ENCODE measurements at places on chromosomes 16 and 17.

DNA sequence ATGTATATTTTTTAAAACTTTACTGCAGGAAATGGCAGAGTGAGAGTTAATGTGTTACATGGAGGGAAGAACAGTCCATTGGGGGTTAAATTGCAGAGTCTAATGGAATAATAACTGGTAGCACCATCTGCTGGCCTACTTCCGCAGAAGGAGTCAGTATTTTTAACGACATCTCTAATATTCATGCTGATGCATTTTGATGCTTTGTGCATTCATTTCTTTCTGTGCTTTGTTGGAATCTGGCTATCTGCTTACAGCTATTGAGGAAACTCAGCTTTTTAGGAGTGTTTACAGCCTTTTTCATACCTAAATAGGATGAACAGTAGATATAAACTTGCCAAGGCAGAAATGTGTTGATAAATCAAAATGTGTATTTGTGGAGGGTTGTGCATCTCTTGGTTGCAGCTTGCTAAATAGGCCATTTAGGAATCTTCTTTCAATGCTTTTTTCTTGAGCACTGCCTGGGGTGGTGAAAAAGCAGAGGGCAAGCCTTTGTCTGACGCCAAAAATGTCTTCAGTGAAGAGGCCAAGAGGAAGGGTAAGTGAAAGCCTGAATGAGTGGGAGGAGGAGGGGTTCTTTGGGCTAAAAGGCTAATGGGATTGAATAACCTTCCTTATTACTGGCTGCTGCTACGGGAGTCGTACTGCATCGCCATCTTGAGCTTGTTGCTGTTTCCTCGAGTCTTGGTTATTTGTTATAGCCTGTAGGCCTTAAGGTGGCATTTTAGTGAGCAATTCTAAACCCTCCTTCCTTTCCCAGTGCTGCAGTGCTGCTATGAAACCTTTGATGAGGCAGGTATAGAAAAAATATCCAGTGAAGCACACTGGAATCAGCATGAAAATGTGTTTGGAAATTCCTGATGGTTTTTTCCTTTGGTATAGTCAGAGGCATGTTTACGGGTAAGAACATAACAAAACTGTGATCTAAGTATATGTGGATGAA lies 153.3 kb downstream of the CHD9 start:
- no peak for DNase-seq

DNA sequence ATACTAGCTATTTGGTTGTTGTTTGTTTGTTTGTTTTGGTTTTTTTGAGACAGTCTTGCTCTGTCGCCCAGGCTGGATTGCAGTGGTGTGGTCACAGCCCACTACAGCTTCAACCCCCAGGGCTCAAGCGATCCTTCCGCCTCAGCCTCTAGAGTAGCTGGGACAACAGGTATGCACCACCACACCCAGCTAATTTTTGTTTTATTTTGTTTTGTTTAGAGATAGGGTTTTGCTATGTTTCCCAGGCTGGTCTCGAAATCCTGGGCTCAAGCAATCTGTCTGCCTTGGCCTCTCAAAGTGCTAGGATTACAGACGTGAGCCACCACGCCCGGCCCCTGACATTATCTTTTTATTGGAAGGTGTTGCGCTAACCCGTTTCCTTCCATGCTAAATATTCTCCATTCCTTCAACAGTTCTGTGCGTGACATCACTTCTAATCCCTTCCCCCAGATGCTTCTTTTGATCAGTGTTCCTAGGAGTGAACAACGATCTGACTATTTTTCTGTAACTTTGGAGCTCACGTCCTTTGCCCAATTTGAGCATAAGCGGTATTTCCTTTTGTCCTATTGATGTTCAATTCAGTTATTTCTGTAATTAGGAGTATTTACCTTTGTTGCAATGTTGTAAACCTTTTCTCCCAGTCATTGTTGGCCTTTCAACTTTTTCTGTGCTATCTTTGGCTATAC lies 30.2 kb upstream of the EMP2 start:
- DNase-seq: no peak

DNA sequence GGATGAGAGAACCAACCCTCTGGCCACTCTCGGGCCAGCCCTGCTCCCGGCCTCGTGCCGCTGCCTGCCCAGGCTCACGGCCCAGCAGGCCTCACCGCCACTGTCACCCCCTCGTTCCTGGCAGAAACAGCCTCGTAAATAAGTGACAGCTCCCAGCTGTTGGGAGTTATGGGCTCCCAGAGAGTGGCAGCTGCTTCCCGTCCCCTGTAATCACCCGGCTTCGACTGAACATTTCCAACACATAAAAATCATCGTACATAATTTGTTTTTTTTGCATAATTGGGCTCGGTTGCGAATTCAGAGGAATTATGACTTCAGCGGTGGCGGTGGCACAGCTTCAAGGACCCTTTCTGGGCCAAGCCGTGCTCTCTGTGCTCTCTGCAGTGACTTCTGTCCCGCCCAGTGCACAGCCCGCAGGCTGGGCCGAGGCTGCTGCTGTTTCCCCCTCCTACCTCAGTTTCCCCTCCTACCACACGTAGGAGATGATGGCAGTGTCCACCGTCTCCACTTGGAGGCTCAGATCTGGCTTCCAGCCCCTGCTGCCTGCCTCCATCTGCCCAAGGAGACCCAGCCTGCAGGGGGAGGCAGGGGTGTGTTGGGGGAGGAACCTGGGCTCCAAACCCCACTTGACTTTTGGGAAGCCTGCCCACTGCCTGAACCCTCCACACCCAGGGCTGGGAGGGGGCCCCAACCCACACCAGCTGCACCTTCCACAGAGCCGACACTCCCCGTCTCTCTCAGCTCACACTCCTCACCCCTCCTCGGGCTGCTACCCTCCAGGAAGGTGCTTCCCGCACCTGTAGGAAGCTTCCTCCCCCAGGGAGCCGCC lies 84.9 kb downstream of the RTN4RL1 start:
- no peak for DNase-seq

GRCh38 chr17:83080858-83081683 lies 1.7 kb downstream of the METRNL start:
- no peak for DNase-seq

DNA sequence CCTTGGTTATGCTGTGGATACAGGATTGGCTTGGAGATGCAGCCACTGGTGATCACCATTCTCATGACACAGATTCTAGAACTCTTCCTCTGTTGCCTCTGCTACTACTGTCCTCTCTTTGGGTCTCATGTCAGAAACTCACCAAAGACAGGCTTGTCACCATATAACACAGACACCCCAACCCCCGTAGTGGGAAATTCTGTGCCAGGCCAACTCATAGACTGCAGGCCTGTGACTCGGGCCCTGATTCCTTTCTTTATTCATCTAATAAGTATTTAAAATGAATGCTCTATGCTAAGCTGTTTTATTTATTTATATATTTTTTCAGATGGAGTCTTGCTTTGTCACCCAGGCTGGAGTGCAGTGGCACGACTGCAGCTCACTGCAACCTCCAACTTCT lies 9.5 kb downstream of the CYB5D2 start:
- no peak for DNase-seq

DNA sequence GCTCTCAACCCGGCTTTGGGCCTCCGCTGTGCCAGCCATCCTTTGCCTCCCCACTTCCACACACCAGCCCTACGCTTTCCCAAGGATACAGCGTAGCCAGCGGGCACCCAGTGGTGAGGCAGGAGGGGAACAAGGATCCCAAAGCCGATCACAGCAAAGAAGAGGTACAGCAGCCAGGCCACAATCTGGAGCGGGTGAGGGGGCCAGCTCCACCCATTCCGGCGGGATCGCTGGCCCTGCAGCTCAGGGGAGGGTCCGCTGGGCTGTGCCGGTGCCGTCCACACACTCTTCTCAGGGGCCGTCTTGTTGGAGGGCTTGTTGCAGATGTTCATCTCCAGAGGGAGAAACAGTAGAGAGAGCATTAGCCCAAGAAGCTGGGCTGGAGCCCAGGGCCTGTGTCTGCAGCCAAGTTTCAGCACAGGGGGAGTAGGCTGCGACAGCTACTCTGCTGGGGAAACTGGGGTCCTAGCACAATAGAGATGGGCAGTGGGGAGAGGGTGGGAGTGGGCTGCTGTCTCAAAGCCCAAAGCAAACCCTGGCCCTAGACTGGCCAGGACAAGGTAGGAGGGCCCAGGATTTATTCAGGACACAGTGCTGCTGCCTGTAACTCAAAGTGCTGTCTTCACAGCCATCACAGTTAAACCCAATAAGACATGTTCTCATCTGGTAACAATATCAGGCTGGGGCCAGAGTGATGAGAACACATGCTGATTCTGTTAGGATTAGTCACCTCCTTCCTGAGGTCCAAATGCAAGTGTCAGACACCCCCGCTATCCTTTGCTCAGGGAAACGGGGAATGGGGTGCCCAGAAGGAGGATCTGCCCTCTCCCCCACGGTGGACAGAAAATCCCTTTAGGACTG lies 9.9 kb downstream of the ZDHHC1 start:
- no peak for DNase-seq

- DNase-seq: no peak
These were observed 3.0 kb upstream of the COL1A1 start for GRCh38 chr17:50204431-50204830.

- DNase-seq: no peak
These were observed 68.1 kb upstream of the TMEM132E start for GRCh38 chr17:34511265-34511664.

- no peak for DNase-seq
These were observed 58.3 kb downstream of the BEAN1 start for GRCh38 chr16:66485376-66485775.

- no peak for DNase-seq
These were observed 23.2 kb upstream of the C16orf74 start for GRCh38 chr16:85774136-85774535.

All from stimulated activated CD4-positive, alpha-beta T cell treated with anti-CD3 and anti-CD28 coated beads, TNF-alpha, amount 100 ng/mL, for 48 hours (primary cell).